ENCODE measurements at places on chromosomes 2 and 18. TPM values are rescaled to one million over a fixed set of nuclear protein-coding genes. Genes with fewer than 3 reads are reported as not detected.

OXER1 gene
- polyA plus RNA-seq: 7.0 TPM

GRCh38 chr2:10254373-10255188 is 48.1 kb upstream of the HPCAL1 start:
- no peak for DNase-seq

DNA sequence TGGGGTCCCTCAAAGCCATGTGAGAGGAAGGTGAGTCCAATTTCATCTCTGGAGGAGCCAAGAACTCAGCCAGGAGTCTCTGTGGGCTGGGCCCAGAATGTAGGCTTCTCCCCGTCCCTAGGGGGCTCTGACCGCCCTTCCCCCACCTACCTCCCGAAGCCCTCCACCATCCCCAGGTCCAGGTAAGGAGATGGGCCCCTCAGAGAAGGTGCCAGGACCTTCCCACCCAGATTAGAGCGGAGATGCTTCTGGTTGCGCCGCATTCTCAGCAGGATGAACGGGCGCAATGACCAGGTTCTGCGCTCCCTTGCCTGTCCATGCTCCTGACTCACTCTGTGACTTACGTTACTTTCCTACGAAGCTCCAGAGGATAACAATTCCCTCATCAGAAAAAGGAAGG is 23.0 kb downstream of the ST8SIA5 start:
- DNase-seq: no peak

ARHGAP25 gene
- polyA plus RNA-seq: 3.7 TPM

- no peak for DNase-seq
These were observed 436.6 kb downstream of the IRS1 start for GRCh38 chr2:226362980-226363379.

DNA sequence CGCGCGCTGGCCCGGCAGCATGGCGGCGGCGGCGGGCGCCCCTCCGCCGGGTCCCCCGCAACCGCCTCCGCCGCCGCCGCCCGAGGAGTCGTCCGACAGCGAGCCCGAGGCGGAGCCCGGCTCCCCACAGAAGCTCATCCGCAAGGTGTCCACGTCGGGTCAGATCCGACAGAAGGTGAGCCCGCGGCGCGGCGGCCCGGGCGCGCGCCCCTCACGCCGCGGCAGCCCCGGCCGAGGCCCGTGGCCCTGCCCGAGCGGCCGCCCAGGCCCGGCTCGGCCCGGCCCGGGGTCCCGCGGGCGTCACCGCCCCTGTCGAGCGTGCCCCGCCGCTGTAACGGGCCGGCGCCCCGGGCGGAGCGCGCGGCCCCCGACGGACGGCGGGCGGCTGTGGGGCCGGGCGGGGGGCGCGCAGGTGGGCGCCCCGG is 218 bp downstream of the DGKD start:
- no peak for DNase-seq

MOGAT1 gene
- 0.31 TPM for polyA plus RNA-seq

TTN gene
- 337 TPM for polyA plus RNA-seq

ZNG1B gene
- polyA plus RNA-seq: 42.4 TPM

GRCh38 chr2:88087073-88087472 is 19.4 kb downstream of the SMYD1 start:
- no peak for DNase-seq

GRCh38 chr2:9799011-9799596 is 44.2 kb upstream of the TAF1B start:
- no peak for DNase-seq
